ENCODE measurements at places on chromosomes 16 and 17. TPM values are rescaled to one million over a fixed set of nuclear protein-coding genes. Genes with fewer than 3 reads are reported as not detected.

Gene TUBG2
- total RNA-seq, result 4.4 TPM

Gene KRT20
- total RNA-seq, result 1,967 TPM

Gene EME1
- total RNA-seq, result 0.61 TPM

Gene OR4D1
- not detected for total RNA-seq

Gene SLC12A3
- 0.11 TPM for total RNA-seq

Gene DCTN5
- total RNA-seq, result 78.7 TPM

Gene GPR179
- total RNA-seq, result 0.03 TPM

Gene SOST
- total RNA-seq, result not detected

Gene ADAP2
- 6.2 TPM for total RNA-seq

Gene PSME3IP1
- total RNA-seq, result 90.6 TPM

Gene IL32
- 265 TPM for total RNA-seq

Gene ACE
- total RNA-seq, result 27.7 TPM

Gene SLC16A6
- 0.49 TPM for total RNA-seq

Gene KRT31
- not detected for total RNA-seq
